ENCODE measurements at places on chromosomes 2 and 18.
A peak's percentile ranks its signal among the peaks of the same experiment; 100 is the strongest.

- no peak for DNase-seq
These were observed 31.8 kb upstream of the TNFAIP6 start for GRCh38 chr2:151325581-151326095.

- no peak for DNase-seq
These were observed 385.4 kb upstream of the GYPC start for GRCh38 chr2:126270587-126270986.

DNA sequence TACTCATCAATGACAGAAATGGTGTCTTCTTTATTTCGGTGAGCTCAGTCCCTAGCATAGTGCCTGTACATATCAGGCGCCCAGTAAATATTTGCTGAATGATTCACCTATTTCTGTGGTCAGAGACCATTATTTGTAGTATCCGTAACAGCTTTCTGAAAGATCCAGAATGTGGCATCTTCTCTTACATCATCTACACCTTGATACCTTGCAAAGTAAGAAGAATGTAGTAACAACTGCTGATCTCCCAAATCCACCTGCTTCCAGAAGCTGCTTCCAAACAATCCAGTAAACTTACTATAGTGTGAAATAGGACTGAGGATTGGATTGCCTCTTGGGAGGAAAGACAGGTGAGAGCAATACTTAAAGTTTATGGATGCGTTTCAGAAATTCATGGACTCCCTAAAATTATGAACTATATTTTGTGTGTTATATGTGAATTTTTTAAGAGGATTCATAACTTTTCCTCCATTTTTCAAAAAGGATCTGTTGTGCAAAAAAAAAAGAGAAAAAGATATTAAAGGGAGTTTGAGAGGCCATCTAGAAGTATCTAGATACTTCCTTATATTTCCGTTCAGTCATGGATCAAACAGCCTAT is 945 bp upstream of the ASXL2 start:
- DNase-seq: peak; percentile 26

- no peak for DNase-seq
These were observed 49.7 kb downstream of the CTAGE1 start for GRCh38 chr18:22368021-22368420.

DNA sequence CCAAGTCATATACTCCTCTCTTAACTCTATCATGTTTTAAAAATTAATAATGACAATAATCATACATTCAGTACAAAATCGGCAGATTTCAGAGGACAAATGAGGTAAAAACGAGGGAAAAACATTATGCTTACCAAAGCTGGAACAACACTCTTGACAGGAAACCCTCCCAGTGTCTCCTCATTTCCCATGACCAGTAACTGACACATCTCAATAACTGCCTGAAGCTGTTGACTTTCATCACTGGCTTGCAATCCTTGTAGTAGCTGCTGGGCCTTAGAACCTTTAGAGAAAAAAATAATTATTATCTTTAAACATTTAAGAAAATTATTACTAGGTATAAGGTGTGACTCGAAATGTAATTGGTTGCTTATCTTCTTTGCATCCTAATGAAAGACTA is 103.6 kb downstream of the TRIP12 start:
- no peak for DNase-seq
